ENCODE measurements at places on chromosomes 5 and 9.

- no peak for DNase-seq
Measured at GRCh38 chr9:3348169-3348568, 177.6 kb downstream of the RFX3 start.

- DNase-seq: peak; percentile 14
Measured at GRCh38 chr9:89278997-89279739, 31.8 kb upstream of the CKS2 start.

GRCh38 chr9:136690104-136690805, 3.0 kb upstream of the AGPAT2 start:
- no peak for DNase-seq

GRCh38 chr5:172664681-172665541, 23.8 kb downstream of the NEURL1B start:
- no peak for DNase-seq

- no peak for DNase-seq
Measured at GRCh38 chr5:107199756-107200155, 471.0 kb downstream of the EFNA5 start.

DNA sequence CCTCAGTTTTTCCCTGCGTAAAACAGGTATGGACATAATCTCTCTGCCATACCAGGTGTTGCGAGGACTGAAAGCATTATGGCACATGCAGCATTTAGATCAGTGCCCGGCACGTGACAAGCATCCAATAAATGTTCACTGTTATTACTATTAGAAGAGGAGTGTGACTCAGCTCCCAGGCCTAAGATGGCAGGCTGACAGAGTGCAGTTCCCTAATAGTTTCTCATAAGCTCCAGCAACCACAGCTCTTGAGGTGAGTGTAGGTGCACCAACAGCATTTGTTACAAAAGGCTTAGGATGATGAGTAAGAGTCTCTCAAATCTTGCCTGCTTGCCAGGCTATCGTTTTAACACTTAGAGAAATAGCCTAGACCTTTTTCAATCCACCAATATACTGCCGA, 28.9 kb upstream of the GLIS3 start:
- DNase-seq: no peak

DNA sequence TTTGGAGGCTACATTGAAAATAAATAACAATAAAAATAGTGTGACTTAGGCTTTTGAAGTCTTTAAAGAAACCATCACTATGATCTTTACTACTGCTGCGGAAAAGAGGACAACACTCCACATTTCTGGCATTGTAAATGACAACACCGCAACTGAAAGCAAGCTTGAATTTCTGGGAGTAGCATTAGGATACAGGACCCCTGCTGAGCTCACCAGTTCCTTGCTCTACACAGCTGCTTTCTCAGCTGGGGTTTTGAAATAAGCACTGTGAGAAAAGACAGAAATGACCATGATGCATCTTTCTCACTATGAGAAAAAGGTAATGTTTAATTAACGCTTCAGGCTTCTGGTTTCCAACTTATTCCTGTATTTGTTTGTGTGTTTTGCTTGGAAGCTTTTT, 168.0 kb downstream of the TAF11L14 start:
- peak; percentile 64 for DNase-seq

DNA sequence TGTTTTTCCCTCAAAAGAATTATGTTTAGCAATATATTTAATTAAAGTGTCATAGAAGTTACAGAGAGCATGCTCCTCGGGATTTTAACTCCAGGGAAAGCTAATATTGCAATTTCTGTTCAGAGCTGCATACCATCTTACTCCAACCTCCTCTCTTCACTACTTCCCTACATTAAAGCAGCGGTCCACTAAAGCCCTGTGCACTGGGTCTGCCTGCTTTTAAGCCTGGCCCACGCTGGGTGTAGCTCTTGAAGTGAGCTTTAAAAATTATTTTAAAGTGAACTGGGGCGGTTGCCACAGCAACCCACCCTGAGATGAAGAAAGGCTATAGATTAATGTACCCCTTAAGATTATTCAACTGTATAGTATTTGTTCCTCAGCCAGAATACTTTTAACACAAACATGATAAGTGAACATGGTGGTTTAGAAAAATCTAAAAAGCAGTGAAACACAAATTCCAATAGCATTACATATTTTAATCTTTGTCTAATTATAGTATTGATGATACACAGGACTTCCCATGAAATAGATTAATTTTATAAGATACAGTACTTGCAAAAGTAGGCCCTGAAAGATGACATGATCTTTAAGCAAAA, 3.9 kb upstream of the MEF2C start:
- DNase-seq: no peak

DNA sequence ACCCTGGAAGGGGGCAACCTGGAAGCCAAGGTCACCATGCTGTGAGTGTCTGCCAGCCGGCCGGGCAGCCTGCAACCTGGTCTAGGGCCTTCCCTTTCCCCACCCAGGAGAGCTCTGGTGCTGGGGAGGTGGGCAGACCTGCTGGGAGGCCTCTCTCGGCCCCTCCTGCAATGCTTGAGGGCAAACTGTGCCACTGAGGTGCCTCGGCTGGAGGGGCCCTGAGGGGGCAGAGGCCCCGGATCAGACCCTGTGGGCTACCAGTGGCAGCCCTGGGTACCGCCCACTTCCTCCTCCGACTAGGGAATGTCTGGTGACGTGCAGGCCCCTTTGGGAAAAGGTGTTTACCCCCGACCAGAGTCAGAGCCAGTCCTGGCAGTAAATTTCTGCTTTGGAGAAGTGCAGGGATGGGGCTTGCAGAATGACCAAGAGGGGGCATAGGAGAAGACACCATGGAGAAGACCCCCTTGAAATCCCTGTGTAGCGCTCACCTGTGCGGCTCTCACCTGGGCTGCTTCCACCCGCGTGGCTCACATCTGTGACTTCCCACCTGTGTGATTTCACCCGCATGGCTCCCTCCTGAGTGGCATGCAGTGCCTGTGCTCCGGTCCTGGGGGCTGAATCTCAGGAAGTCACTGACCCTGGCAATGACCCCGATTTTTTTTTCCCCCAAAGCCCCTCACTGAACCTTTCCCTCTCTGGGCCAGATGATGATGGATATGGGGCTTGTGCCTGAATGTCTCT, 1.1 kb downstream of the LCN1 start:
- no peak for DNase-seq

DNA sequence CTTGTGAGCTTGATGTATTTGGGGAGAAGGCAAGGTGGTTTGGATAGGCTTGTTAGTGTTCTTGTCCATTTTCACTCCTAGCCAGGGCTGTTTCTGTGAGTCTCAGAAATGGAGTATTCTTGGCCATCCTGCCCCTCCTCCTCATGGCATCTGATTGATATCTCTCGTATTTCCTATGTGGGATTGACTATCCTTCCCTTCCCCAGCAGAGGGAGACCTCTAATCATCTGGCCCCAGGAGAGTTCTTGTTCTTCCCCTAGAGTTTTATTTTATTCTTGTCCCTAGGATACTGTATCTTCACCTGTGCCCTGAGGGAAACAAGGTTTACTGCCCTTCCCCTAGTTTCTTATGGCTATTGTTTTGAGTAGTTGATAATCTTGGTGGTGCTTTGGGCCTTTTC, 114.4 kb downstream of the VPS13A start:
- DNase-seq: no peak

DNA sequence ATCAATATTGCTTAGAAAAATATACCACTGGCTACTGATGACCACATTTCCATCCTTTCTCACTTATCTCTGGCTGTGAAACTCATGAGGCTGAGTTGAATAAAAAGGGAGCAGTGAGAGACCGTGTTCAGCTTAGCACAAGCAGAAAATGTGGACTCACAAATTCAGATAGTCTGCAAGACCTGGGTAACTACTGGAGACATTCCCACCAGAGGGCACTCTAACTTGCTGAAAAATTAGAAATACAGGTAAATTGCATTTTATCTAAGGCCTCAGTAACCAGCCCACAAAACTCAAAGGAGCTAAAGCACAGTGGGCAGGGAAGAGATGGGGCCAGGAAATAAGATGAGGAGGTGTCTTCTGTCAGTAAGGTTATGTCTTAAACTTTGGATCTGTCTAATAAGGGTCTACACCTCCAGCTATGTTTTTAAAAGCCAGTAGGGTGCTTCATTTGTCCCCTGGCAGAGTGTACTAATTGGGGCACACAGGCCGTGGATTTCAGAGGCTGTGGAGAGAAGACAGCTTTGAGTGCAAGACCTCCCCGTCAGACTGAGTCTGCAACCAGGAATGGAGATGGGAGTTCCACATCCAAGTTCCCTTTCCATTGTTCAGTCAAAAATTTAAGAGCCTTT, 8.7 kb upstream of the NDUFB6 start:
- no peak for DNase-seq

- no peak for DNase-seq
Measured at GRCh38 chr9:133739408-133740280, 1.5 kb upstream of the SARDH start.

DNA sequence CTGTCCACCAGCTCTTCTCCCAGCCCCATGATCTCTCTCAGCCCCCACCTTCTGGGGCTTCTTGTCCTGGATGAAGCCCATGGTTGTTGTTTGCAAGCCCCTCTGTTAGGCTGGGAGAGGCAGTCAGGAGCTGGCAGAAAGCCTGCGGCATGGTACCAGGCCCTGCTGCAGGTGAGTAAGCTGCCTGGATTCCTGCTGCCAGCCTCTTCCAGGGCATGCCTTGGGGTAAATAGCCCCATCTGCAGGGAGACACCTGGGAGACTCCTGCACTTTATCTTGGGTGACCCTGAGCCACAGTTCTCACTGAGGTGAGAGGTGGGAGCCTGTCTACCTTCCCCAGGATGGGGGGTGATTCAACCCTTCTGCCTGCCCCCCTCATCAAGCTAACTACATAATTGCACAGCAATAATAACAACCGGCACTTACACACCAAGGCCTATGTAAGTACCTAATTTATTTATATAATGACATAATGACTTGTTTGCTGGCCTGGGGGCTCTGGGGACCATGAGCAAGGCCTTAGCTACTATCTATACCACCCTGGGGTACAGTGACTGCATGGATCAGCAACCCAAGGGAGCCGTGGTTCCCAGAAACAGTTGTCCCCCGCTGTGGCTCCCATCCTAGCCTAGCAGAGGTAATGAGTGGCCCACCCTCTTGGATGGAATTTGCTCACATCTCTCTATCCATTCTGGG, 116.0 kb downstream of the PSD2 start:
- DNase-seq: no peak

DNA sequence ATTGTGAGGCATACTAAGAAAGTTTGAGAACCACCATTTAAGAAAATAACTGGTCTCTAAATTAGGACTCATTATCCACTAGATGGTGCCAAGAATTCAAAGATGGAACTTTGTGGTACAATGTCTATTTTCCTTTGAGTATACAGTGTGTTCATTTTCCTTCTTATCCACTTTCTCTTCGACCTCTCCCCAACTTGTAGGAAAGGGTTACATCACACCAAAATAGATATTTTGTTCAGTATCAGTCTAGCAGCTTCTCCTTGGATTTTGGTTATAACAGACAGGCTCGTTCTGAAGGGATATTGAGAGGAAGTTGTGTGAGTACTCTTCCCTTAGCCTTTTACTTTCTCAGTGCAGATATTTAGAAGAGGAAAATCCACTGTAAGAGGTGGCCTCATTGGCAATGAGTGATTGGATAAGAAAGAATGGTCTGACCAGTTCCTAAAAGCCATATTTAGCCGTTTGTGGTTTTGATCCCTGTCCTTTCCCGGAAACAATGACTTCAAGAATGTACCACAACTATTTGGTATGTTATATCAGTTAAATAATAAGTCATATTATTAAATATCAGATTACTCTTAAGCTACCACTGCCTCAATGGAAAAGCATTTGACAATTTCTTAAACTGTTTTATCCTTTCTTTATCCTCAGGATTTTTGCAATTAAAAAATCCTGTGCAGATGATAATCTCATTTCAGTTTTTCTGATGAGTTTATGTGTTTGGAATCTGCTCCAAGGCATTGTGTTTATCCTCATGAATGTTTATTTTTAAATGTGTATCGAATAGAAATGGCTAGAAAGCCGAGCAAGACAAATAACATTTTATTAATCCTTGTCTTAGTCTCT, 69.0 kb upstream of the GRAMD2B start:
- no peak for DNase-seq

- DNase-seq: no peak
Measured at GRCh38 chr9:84879631-84880030, 210.1 kb downstream of the NTRK2 start.

DNA sequence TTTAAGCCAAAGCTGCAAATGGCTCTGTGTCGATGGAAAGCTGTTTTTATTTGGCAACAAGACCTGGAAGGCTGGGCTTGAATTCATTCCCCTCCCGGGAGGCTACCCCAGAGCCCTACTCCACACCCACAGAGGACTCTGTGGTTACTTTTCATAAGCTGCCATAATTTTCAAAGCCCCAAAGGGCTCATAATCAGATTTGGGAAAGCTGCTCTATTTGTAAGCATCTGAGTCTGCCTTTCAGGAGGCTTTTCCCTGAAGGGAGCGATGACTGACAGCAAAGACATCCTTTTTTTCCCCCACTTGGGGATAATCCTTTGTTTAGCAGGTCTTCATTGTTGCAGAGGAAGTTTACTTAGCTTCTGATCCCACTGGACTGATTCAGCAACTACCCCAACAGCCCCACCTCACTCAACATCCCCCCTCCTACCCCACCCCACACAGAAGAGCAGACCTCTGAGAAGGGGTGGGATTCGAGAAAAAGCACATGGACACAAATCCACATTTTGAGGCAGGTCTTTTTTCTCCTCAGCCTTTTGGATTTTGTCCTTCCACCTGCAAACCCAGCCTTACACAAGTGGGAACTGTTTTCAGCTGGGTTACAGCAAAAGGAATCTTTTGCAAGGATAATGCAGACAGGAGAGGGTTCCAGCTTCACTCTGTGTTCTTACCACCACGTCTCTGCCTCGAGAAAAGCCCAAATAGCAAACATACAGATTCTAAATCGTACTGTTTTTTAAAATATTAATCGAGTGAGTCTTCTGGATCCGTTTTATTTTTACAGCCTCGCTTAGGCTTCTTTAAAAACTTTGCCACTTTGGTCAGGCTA, 244.4 kb upstream of the TUT7 start:
- DNase-seq: no peak

- no peak for DNase-seq
Measured at GRCh38 chr9:36781533-36781932, 208.8 kb downstream of the MELK start.

- DNase-seq: no peak
Measured at GRCh38 chr5:156476678-156477077, 149.7 kb downstream of the SGCD start.

DNA sequence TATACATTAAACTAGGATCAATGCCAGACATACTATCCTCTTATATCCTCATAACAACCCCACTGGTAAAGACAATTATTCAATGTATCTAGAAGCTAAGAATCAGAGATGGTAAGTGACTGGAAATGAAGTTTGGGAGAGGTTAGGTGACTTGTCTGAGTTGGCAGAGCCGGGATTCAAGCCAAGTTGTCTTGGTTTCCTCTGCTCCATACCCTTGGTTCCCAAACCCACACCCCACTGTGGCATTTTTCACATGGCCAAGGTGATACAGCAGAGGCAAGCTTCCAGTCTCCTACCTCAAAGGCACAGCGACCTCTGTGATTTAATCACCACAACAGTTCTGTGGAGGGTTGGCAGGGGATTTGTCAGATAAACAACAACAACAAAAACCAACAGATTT, 34.7 kb upstream of the ADRB2 start:
- no peak for DNase-seq

GRCh38 chr5:52725065-52725746, 62.5 kb upstream of the ITGA1 start:
- no peak for DNase-seq

- DNase-seq: no peak
Measured at GRCh38 chr5:158802941-158803341, 296.8 kb downstream of the EBF1 start.

Data from NCI-H1417 treated with DMSO at 0.1 percent for 48 hours (cell line).